ENCODE measurements at places on chromosomes 1 and 21.

DNA sequence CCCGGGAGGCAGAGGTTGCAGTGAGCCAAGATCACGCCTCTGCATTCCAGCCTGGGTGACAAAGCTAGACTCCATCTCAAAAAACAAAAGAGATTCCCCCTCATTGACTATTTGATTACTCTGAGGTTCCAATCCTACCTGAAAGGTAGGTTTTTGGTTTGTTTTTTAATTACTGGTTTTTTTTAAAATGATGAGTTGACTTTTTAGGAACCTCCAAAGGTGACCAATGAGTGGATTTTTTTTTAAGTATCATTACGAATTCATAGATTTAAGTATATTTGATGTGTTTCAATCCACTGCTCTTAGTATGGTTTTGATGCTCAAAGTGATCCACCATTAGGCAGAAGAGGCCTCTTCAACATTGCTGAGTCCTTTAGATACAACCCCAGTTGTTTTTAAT lies 47.9 kb upstream of the LAX1 start:
- no peak for DNase-seq

GRCh38 chr1:221161571-221162041 lies 282.4 kb downstream of the HLX start:
- no peak for DNase-seq

DNA sequence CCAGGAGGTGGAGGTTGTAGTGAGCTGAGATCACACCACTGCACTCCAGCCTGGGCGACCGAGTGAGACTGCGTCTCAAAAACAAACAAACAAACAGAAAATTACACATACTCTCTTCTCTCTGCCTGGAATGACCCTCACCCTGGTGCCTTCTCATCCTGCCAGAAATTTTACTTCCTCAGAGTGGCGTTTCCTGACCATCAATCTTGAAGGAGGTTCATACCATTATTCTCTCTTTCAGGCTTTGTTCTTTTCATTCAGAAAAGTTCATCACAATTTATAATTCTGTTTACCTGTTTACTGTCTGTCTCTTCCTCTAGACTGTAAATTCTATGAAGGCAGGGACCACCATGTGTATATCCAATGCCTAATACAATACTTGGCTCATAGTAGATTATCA lies 79.3 kb downstream of the RPS6KA1 start:
- DNase-seq = no peak

DNA sequence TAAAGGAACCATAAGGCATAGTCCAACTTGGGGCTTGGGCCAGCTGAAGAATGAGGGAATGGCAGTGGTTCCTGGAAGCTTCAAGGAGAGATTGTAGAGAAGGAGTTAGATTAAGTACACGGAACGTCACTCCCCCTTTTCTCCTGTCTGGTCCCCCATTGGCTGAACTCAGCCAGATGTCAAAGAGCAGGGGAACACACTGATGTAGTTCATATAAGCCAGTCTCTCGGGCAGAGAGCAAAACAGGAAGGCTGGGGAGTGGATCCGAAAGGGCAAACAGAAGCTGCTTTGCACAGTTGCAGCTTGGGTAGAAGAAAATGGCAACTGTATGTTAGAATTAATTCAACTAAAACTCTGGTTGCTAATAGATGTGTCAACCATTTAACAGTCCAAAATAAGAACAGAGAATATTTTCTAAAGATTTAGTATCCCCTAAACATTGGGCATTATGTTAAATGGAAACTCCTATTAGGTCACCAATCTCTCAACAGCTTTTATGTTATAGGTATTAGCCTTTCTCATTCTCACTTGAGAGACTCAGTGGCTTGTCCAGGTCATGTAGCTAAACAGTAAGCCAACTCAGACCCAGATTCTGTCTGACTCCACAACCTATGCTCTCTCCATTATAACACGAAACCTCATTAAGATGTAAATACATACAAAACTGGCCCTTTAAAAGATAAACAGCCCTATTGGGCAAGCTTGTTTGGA lies 600.7 kb upstream of the USP24 start:
- DNase-seq = no peak

- DNase-seq = no peak
Measured at GRCh38 chr21:45281411-45282282, 6.0 kb downstream of the POFUT2 start.

DNA sequence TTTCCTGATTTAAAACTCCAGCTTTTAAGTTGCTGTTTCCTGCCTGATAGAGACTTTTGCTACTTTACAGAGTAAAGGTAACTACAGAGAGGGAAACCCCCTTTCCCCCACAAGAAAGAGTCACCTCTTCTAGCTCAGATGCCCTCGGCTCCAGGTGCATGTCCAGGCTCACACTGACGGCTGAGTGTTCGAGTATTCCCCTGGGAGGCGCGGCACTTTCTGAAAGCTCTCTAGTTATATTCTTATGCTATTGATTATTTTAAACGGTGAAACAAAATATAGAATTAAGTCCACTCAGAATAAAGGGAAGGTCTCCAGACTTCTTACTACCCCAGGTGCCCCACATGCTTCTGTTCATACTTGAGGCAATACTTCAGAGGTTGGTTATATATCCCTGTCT lies 160.3 kb upstream of the FMN2 start:
- DNase-seq = no peak

DNA sequence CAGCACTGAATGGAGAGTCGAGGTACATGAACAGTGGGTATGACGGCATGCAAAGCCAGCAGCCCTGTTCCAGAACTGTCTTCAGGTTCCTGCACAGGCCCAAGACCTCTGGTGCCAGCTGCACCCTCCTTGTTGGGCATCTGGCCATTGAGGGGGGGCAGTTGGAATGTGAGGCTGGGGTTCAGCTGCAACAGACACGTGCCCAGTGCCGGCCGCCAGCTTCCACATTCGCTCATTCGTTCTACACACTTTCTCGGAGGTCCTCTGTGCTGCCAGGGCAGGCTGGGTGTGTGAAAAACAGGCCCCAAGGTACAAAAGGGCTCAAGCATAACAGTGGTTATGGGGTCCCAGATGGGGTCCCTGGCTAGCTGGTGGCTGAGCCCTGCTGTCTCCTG lies 37.9 kb upstream of the SLC19A1 start:
- DNase-seq = no peak

DNA sequence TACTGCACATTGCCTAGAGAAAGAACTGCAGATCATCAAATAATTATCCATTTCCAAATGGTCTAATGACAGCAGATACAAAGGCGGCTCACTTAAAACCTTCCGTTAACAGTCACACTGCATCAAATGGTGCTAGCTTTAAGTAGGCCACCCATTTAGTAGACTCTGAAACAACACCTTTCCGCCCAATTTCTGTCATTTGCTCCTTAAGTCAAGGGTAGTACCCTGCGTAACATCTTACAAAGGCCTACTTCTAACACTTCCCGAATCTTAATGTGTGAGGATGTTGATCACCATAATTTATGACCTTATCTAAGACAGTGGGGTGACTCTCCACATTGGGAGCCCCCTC lies 692 bp upstream of the RALGPS2 start:
- no peak for DNase-seq

GRCh38 chr1:159598196-159598595 lies 10.6 kb downstream of the APCS start:
- DNase-seq = no peak

DNA sequence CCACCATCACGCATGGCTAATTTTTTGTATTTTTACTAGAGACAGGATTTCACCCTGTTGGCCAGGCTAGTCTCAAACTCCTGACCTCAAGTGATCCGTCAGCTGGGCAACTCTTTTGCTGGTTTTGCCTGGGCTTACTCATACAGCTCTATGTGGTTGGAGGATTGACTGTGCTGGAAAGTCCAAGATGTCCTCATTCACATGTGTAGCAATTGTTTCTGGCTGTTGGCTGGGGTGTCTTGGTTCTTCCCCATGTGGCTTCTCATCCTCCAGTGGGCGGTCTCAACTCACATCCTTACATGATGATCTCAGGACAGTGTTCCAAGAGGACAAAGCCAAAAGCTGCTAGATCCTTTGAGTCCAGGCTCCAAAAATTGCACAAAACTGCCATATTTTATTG lies 53.3 kb downstream of the TEX35 start:
- no peak for DNase-seq

GRCh38 chr1:61289232-61290098 lies 207.1 kb downstream of the NFIA start:
- no peak for DNase-seq

GRCh38 chr1:201105688-201106087 lies 6.5 kb downstream of the CACNA1S start:
- no peak for DNase-seq

- DNase-seq = no peak
Measured at GRCh38 chr1:22286491-22286890, 143.6 kb upstream of the WNT4 start.

DNA sequence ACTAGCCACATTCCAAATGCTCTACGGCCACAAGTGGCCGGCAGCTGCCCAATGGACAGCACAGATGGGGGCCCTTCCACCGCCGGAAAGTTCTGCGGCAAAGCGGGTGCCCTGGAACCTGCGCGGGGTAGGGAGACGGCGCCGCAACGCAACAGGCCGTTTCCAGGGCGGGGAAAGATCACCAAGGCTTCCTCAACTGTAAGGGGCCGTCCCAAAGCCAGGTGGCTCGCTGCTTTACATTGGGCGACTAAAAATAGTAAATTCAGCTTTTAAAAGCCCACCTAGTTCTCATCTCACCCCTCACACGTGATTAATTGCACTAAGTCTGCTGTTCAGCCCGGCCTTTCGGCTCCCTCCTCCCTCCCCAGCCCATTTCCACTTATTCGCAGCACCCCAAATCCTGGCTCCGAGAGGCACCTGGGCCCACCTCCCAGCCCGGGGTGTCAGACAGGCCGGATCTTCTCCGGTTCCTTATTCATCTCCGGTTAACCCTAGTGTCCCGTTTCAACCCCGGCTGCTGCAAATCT lies 643 bp downstream of the CFAP298 start:
- DNase-seq = peak; percentile 16

GRCh38 chr21:39503123-39503762 lies 51.5 kb downstream of the SH3BGR start:
- DNase-seq = no peak

DNA sequence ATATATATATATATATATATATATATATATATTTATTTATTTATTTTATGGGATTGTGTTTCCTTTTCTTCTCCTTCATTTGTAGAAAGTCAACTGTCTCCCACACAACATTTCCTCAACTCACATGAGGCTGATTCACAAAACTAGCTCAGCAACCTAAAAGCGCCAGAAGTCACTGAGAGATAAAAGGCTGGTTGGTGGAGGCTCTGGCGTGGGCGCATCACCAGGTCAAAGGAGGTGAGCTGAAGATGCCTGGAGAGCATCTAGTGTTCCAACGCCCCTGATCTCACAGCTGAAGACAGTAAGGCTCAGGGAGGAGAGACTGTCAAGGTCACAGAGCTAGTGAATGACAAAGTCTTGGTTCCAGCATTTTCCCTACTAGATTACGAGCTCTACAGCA lies 78.0 kb downstream of the HLCS start:
- no peak for DNase-seq

- DNase-seq = no peak
Measured at GRCh38 chr1:50995651-50996050, 25.6 kb downstream of the CDKN2C start.

DNA sequence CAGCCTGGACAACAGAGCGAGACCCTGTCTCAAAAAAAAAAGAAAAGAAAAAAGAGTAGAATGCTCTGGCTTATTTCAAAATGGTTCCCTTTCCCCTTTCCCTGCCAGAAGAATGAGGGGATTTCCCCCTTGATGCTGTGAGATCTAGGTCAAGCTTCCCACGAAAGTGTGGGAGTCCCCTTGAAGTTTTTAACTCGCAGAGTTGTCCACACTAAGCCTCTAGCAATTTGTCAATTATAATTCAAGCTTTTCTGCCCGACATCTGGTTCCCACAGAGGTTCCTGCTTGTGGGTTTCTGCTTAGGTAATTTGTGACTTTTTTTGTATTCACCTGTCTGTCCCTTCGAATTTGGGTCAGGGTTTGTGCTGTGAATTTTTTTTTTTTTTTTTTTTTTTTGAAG lies 62.8 kb downstream of the ZFYVE9 start:
- no peak for DNase-seq

DNA sequence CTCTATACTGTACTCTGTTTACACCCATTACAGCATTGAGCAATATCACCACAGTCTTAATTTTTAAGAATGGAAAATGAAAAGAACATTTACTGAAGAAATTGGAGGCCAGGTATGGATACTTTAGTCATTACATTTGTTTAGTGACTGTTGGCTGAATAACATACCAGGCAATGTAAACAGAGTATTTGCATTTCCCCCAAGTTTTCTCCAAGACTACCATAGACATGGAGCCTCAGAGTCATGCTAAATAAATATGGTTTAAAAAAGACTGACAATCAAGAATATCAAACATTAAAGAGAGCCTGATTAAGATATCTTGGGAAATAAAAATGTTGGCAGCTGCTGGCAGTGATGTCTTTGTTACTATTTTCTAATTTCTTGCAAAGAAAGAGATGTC lies 136.9 kb upstream of the ADAMTS5 start:
- DNase-seq = no peak

GRCh38 chr1:51924455-51924854 lies 45.9 kb upstream of the NRDC start:
- no peak for DNase-seq

- DNase-seq = no peak
Measured at GRCh38 chr1:14964711-14965055, 188.9 kb upstream of the TMEM51 start.

DNA sequence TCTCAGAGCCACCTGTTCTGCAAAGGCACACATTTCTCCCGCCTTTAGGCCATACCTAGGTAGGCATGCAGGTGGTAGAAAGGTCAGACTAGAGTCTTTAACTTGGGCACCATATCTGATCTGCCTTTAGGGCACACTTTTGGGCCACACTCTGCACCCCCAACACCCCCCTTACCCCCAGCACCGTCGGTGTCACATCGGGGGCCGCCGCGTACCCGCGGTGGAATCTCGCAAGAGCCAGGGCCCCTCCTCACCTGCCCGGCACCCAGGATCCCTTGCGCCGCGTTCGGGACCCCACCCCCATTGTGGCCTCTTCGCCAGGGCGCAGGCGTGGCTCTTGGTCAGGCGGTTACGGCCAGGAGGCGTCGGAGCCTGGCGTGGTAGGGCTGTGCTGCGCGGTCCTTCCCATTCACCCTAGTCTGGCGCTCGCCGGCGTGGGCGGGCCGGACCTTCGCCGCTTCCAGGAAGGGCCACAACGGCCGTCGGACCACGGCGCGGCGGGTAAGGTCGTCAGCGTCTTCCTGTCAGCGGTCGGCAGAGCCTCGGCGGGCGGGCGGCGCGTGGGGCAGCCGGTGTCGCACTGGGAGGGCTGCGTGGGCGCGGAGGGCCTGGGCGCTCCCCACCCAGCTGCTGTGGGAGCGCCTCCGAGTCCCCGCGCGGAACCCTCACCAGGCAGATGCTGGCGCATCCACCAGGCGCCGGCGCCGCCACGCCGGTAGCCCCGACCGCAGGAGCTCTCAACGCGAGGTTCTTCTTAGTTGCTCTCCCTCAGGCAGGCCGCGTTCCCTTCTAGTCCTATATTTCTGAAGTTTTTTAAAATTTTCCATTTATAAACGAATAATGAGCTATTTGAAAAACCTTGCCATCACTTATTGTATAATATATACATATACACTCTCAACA lies at the start of gene DNAH14:
Gene DNAH14 (plus strand): TSS at position 341 of the 903 bp plus-strand sequence. CDS start 23,028 bp downstream, outside the sequence.
- DNase-seq = no peak

- peak; percentile 9 for DNase-seq
Measured at GRCh38 chr1:92980732-92981647, 19.7 kb upstream of the DIPK1A start.

GRCh38 chr1:154978360-154978759 lies 3.9 kb downstream of the CKS1B start:
- DNase-seq = no peak

GRCh38 chr1:152777510-152778137 lies 2.7 kb downstream of the LCE1F start:
- DNase-seq = no peak

All from CD8-positive, alpha-beta memory T cell (primary cell).